ENCODE measurements at places on chromosomes 1 and 21.

GRCh38 chr1:180988253-180988752, 34.4 kb downstream of the STX6 start:
- DNase-seq = no peak

DNA sequence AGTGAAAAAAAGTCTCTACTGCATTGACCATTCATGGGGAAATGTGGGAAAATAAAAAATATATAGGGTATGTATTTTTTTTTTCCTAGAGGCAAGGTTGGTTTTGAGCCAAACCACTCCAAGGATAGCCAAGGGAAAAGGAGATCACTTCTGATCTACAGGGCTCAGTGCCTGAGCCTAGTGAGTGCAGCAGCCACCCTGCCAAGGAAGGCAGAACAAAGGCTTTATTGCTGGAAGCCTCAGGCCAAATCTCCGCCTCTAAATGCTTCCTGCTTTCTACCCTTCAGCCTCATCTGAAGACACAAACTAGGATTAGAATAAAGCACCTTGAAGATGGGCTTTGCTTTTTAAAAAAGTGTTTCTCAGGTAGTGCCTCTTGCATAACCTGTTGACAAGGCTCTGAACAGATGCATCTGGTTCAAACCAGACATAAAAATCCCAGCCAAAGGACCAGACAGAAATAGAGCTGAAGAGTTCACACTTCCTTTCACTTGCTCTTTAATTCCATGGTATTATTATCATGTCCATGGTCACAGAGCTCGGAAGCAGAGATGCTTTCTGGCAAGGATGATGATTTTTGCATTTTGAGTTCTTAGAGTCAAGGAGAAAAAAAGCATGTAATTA, 10.5 kb downstream of the C1orf115 start:
- DNase-seq = no peak

GRCh38 chr1:158080066-158080465, 86.6 kb downstream of the KIRREL1 start:
- DNase-seq = no peak

DNA sequence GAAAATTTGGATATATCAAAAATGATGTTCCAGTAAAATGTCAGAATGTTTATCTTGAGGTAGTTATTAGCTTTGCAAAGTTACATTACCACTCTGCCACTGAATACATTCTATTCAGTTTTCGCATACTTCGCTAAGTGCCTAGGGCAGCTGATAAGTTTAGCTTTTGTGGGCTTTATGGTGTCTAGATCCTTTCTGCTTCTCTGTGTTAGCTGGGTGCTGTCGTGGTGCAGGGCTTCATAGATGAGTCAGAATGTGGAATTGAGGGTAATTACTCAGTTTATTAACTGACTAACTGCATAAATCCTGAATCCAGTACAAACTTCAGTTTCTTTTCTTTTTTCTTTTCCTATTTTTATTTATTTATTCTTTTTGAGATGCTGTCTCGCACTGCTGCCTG, 21.5 kb downstream of the NCAM2 start:
- DNase-seq = no peak

DNA sequence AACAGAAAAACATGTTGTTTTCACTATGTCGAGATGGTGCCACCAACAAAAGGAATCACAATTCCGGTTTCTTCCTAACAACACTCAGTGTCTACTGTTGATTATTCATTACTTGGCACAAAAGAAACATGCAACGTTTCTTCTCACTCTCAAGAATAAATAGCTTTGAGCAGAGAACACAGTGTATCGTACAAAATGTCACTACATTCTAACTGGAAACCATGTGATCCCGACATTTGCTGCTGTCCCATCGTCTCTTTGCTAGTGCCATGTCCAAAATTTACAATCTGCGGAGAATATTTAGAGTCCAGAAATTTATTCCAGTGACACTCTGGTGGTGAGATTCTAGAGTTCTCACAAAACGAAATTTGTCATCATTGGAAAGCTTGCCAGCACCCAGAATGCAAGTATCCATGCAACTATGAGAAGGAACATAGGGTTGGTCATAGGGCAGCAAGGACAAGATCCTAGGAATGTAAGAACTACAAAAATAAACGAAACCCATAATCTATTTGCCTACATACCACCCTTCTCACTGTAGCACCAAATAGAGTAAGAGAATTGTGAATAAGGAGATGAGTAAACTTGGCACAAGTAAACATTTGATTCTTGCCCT, 505.1 kb downstream of the LTN1 start:
- no peak for DNase-seq

- DNase-seq = no peak
Observed at GRCh38 chr1:241332037-241332409, 25.0 kb downstream of the RGS7 start.

- DNase-seq = peak; percentile 10
Observed at GRCh38 chr1:183676586-183677189, 23.6 kb upstream of the APOBEC4 start.

GRCh38 chr1:196376630-196377328, 231.5 kb downstream of the KCNT2 start:
- no peak for DNase-seq

- DNase-seq = no peak
Observed at GRCh38 chr1:17141441-17142197, 22.4 kb upstream of the PADI2 start.

- no peak for DNase-seq
Observed at GRCh38 chr1:40895601-40896000, 33.4 kb upstream of the CITED4 start.

DNA sequence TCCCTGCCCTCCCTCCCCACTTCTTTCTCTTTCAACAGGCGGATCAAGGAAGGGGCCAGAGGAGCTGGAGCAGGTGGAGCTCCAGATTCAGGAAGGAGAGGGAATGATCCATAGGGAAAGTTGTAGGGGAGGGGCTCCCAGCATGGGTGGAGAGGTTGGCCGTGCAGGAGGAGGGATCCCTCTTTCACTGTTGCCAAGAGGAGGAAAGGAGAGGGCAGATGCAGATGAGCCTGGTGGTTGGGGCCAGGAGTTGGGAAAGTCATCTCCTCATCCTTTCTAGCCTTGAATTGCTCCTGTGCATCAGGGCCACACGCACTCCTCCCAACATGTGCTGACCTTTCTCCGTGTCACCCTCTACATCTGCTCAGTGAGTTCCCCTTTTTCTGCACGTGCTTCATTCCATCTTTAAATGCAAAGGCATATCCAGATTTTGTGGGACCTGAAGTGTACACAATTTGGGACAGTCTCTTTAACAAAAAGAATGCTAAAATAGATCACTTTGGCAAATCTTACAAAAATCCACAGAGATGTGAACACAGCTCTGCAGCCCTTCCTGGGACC, 32.4 kb downstream of the ZBTB18 start:
- no peak for DNase-seq

- no peak for DNase-seq
Observed at GRCh38 chr21:18468790-18469189, 65.2 kb upstream of the TMPRSS15 start.

DNA sequence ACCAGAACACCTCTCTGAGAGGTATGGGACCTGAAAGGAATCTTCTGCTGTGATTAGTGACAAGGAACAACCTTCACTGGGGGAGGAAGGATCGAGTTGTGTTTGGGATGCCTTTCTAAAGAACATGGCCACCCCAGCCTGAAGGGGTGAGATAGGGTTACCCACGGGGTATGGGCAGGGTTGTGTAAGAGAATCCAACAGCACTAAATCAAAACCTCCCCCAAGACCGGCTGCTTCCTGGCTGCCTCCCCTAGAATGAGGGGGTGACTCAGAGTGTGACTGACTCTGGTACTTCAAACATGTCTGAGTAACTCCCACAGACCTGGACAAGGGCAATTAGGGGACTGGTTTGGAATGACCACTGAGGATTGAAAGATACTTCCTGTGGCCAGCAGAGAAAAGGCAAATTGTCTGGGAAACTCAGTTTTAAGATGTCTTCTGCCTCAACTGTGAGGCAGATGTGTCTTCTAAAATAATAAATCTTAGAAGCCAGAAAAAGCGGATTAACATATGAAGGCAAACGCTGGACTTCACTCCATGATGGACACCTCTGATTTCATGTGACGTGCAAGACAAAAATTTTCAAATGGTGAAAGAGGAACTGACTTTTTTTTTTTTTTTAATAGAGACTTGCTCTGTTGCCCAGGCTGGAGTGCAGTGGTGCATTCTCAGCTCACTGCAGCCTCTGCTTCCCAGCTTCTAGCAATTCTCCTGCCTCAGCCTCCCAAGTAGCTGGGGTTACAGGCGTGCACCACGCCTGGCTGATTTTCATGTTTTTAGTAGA, 6.7 kb upstream of the PTPN14 start:
- DNase-seq = peak; percentile 92

DNA sequence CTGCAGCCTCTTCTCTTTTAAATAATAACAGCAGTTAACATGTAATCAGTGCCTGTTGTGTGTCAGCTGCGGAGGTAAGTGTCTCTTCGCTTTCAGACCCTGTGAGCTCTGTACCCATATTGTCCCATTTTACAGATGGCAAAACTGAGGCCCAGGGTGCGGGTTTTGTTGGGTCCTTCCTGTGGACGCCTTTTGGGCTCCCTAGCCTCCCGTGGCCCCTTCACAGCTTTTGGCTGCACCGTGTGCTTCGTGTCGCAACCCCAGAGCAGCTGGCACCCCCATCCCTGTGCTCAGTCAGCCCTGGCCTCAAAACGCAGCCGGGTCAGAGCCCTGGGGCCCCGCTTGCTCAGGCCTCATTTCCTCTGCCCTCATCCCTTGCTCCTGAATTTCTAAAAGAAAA, 53.8 kb downstream of the TLR5 start:
- DNase-seq = no peak

DNA sequence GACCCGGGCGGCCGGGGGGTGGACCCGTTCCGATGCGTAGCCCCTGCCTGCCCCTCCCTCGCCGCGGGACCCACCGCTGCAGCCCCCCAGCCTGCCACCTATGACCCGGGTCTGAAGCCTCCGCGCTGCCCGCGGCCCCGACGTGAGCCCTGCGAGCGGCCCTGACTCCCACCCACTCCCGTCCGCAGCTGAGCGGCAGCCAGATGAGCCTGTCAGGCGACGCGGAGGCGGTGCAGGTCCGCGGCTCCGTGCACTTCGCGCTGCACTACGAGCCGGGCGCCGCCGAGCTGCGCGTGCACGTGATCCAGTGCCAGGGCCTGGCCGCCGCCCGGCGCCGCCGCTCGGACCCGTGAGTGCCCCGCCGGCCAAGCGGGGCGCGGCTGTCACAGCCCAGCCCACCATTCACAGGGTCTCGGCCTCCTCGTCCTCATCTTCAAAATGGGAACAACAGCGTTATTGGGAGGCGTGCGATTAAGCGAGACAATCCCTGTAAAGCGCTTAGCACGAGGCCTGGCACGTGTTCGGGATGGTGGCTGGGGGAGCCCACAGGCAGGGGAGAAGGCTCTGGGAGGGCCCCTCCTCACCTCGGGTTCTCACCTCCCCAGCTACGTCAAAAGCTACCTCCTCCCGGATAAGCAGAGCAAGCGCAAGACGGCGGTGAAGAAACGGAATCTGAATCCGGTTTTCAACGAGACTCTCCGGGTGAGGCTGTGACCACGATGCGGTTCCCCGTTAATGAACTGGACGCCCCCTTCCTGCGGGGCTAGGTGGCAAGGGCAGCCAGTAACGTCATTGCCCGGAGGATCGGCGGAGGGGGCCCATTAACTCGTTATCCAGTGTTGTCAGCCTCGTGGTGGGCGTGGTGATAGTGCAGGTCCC, 8.2 kb downstream of the SYTL1 start:
- DNase-seq = peak; percentile 83

DNA sequence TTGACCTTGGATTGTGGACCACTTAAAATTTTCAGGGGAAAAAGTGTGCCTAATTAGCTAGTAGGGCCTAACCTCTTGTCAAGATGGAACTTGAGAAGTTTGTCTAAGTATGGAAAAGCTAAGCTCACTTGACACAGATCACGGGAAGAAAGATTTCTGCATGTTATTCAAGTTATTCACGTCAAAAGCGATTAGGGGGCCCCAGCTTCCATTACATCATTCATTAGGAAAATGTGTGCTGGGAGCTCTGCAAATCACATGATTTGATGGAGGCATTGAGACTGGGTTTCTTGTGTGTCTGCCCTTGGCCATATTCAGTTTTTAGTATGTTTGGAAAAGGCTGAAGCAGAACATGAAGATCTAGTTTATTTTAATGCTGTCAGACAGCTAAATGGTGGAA, 15.5 kb upstream of the POGZ start:
- no peak for DNase-seq

GRCh38 chr1:183313063-183313462, 105.1 kb downstream of the NMNAT2 start:
- DNase-seq = no peak

DNA sequence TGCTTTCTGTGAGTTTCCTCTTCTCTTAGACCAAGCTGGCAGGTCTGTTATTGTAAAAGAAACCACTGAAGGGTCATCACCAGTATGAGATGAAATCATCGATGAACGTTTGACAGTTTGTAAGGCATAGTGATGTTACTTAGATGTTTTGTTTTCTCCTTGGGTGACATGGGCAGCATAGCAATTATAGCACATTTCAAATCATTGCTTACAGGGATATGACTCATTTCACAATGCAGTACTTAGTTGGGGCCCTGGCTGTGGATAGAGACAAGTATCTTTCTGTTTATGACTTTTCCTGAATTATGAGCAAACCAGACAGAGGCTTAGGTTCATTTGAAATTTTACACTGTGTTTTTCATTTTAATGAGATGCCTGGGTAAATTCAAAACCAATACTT, 313.0 kb downstream of the RWDD3 start:
- DNase-seq = no peak

DNA sequence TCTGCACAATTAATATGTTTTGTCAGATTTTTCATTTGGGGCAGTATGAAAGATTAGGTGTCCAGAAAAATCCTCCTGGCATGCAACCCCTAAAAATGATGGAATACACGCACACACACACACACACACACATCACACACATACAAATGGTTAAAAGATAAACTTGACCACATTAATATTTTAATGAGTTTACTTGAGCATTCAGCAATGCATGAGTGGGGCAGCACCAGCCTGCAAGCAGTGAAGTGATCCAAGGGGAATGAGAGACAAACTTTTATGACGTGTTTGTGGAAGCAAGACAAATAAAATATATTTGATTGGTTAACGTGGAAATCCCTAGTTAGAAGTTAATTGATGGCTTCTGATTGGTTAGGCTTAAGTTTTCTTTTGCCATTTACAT, 29.1 kb upstream of the SOAT1 start:
- DNase-seq = no peak

DNA sequence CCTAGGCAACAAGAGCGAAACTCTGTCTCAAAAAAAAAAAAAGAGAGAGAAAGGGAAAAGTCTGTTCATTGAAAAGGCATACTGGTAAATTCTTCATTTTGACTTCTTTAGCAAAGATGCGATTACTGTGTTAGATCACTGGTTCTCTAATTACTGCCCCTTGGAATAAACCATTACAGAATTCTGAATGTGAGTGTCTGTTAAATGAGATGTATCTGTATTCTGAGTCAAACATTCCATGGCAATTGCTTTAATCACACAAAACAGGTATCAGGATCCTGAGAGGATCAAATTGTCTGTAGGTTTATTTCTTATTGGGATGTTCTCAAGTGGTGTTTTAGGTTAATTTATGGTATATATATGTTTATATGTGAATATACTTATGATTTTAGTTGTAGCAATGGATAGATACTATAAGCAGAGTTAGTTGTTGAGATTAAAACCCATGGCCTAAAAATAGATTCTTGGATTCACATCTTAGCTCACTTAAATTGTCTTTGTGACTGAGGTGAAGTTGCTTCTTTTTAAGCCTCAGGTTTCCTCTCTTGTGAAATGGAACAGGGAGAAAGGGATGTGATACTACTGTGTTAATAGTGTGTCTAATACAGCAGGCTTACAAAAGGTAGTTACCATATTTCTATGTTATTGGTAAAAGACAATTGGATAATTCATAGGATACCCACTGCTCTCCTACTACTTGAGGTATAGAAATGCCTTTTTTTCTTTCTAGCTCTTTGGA, 16.2 kb downstream of the SRRM1 start:
- no peak for DNase-seq

All from Daoy (cell line).